ENCODE measurements at places on chromosomes 6 and 20.

DNA sequence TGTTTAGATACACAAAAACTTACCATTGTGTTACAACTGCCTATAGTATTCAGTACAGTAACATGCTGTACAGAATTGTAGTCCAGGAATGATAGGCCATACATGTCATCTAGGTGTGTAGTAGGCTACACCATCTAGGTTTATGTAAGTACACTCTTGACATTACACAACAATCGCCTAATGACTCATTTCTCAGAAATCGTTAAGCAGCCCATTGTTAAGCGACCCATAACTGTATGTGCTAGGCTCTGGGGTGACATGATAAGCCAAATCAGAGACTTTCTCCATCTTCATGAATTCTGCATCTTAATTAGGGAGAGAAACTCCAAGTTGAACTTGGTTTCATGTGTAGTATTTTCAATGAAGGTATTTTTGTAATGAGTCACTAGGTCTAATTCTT is 17.2 kb downstream of the STK35 start:
- no peak for DNase-seq

DNA sequence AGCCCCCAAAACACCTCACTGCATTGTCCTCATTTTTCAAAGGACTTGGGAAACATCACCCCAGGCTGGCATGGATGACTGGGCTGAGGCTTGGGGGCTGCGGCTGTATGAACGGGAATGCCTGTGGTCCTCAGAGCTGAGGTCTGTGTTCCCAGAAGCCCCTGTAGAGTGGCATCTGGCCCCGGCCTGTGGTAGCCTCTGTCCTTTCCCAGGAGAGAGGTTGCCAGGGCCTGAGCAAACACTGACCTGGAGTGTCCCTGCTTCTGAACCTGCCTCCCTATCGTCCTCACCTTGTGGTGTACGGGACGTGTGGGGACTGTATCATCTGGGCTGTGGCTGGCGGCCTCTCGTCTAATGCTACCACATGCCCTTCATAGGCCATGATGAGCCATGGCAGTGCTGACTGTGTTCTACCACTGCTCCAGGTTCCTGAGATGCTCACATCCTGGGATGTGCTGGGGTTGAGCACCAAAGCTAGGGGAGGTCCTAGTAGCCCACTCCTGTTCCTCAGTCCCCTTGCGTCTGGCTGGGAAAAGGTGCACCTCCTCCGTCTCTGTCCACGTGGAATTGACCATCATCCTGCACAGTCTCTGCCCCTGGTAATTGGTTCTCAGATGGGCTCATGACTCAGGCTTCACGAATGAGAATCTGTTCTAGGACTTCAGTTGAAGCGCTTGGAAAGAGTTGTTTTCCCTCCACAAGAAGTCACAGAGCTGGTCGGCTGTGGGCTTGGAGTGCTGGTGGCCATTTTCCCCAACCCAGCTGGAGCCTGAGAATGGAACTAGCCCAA is 27.6 kb downstream of the PHACTR3 start:
- no peak for DNase-seq

- DNase-seq: no peak
Observed at GRCh38 chr6:149305372-149305771, 12.1 kb upstream of the TAB2 start.

GRCh38 chr20:8291200-8291599 is 159.1 kb downstream of the PLCB1 start:
- no peak for DNase-seq

DNA sequence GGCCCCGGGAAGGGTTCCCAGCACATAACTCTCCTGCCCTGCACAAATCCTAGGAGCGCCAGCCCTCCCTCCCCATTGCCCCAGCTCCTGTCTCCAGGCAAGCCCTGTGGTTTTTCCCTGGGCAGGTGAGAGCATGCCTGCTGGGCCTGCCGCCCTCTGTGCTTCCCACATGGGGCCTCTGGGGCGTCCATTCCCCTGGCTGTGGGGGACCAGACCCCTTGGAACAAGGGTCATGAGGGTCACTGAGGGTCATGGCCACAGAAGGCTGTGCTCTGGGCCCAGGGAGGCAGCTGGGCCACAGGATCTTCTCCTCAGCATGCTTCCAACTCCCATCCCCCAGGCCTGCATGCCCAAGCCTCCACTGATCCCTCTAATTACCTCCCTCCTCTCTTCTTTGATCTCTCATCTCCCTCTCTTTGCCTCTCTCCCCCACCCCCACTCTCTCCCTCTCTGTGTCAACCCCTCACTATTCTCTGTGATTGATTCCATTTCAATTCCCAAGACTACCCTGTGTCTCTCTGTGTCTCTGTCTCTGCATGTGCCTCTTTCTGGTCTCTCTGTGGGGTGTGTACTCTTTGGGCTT is 6.1 kb downstream of the MDFI start:
- DNase-seq: no peak

- no peak for DNase-seq
Observed at GRCh38 chr20:23149623-23150279, 63.6 kb upstream of the CD93 start.

DNA sequence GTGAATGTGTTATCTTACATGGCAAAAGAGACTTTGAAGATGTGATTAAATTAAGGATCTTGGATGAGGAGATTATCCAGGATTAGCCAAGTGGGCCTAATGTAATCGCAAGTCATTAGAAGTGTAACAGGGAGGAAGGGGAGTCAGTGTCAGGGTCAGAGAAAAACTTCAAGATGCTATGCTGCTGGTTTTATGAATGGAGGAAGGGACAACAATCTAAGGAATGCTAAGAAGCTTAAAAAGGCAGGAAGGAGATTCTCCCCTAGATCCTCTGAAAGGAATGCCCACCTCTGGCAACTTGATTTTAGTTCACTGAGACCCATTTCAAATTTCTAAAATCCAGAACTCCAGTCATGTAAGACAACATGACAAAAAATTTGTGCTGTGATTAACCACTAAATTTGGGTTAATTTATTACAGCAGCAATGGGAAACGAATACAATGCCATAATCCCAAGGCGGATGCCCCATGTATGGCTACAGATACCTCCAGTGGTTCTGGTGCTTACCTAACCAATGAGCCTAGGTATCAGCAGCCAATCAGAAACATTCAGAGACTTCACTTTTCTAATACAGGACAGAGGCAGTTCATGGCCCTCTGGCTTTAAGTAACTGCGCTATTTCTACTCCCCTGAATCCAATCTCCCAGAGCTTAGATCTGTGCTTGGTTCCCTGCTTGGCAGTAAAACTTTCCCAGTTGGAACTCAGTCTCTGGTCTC is 3.6 kb upstream of the TAAR8 start:
- DNase-seq: no peak

DNA sequence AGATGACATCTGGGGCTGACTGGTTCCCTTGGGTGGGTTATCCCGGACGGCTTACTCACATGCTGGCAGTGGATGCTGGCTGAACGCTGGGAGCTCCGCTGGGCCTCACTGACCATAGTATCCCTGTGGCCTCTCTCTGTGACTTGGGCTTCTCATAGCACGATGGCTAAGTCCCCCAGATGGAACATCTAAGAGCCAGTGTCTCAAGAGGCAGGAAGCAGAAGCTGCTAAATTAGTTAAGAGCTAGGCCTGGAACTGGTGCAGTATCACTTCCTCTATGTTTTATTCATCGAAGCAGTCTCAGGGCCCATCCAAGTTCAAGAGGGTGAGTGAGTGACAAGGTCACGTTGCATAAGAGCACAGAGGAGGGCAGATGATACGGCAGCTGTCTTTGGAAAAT is 116.5 kb upstream of the LAMP5 start:
- DNase-seq: no peak

Measured in stimulated activated CD4-positive, alpha-beta T cell treated with anti-CD3 and anti-CD28 coated beads, Interleukin-12 subunit alpha, Interleukin-12 subunit beta, amount 100 ng/mL, for 48 hours (primary cell).